Progenitor cell of endocrine pancreas (in vitro differentiated cells): ENCODE measurements at places on chromosomes 2 and 18. TPM values are rescaled to one million over a fixed set of nuclear protein-coding genes. Genes with fewer than 3 reads are reported as not detected.

The OTOS gene
- not detected in 2 replicates for total RNA-seq

The STPG4 gene
- total RNA-seq, result 0.33 and 0.34 TPM in 2 replicates

The ITPRIPL1 gene
- total RNA-seq, result 6.1 and 6.9 TPM in 2 replicates

The PARD3B gene
- total RNA-seq, result 29.7 and 34.4 TPM in 2 replicates

The CNOT11 gene
- total RNA-seq, result 73.6 and 74.8 TPM in 2 replicates

The TMEM150A gene
- total RNA-seq, result 24.9 and 26.0 TPM in 2 replicates

The CFAP210 gene
- total RNA-seq, result 1.2 and 1.6 TPM in 2 replicates

The CD28 gene
- total RNA-seq, result not detected in 2 replicates

The LAMA1 gene
- total RNA-seq, result 257 and 299 TPM in 2 replicates

The SPOPL gene
- total RNA-seq, result 29.7 and 33.0 TPM in 2 replicates

The RPL31 gene
- 1,632 and 1,719 TPM in 2 replicates for total RNA-seq

The PAIP2B gene
- total RNA-seq, result 23.9 and 25.1 TPM in 2 replicates

The FER1L5 gene
- 1.0 and 1.5 TPM in 2 replicates for total RNA-seq

The PDE11A gene
- total RNA-seq, result 54.8 and 60.5 TPM in 2 replicates

The COLEC11 gene
- not detected in 2 replicates for total RNA-seq

The EFR3B gene
- total RNA-seq, result 22.1 and 23.3 TPM in 2 replicates

The GKN2 gene
- not detected in 2 replicates for total RNA-seq

The ELOA2 gene
- total RNA-seq, result not detected in 2 replicates

The FAP gene
- total RNA-seq, result not detected in 2 replicates

The NPHP1 gene
- total RNA-seq, result 13.5 and 14.3 TPM in 2 replicates

The KCNJ3 gene
- 9.6 TPM in 2 replicates for total RNA-seq

The TMEM37 gene
- total RNA-seq, result 17.4 and 18.9 TPM in 2 replicates

The AKAIN1 gene
- total RNA-seq, result not detected in 2 replicates

The FOXI3 gene
- 0.57 and 0.98 TPM in 2 replicates for total RNA-seq

The FBXO48 gene
- total RNA-seq, result 1.2 and 1.5 TPM in 2 replicates

The GATA6 gene
- total RNA-seq, result 112 and 114 TPM in 2 replicates

The ILKAP gene
- 50.3 and 56.3 TPM in 2 replicates for total RNA-seq

The CYBRD1 gene
- 2.3 and 2.5 TPM in 2 replicates for total RNA-seq

The SPP2 gene
- total RNA-seq, result not detected in 2 replicates

The CDH2 gene
- 197 and 210 TPM in 2 replicates for total RNA-seq

The ABCB11 gene
- total RNA-seq, result 0.09 and 0.24 TPM in 2 replicates

The ERCC3 gene
- total RNA-seq, result 63.5 and 65.8 TPM in 2 replicates
